Heart left ventricle (tissue), 16 donors: ENCODE measurements at places on chromosomes 6 and 20. TPM values are rescaled to one million over a fixed set of nuclear protein-coding genes. Genes with fewer than 3 reads are reported as not detected.

DNA sequence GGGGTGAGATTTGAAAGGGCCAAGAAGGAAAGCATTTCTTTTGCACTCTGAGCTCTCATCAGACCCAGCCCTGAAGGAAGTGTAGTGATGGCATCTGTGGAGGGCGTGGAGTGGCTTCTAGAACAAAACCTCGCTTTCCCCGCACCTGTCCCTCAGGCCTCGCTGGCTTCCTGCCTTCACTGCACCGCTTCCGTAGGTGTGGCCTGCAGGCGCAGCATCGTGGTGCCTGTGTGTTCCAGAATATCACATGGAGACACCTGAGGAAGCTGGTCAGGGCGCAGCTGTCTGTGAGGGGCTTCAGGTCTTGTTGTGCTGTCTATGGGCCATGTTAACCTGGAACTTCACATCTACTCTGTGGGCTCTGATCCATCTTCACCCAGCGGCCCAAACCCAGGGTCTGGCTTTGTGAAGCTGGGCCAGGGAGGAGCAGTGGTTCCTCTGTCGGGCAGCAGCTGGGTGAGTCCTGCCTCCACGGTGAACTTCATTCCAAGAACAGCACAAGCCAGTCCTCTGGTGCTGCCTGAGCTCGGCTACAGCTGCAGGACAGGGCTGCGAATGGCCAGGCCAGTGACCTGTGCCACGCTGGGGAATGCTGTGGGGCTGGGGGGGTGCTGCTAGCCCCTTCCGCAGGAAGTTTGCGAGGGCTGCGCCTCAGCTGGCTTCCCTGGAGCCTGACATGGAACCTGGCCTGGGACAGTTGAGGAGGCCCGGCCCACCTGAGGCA, 40.9 kb downstream of the DSTN start:
- no peak for DNase-seq

DNA sequence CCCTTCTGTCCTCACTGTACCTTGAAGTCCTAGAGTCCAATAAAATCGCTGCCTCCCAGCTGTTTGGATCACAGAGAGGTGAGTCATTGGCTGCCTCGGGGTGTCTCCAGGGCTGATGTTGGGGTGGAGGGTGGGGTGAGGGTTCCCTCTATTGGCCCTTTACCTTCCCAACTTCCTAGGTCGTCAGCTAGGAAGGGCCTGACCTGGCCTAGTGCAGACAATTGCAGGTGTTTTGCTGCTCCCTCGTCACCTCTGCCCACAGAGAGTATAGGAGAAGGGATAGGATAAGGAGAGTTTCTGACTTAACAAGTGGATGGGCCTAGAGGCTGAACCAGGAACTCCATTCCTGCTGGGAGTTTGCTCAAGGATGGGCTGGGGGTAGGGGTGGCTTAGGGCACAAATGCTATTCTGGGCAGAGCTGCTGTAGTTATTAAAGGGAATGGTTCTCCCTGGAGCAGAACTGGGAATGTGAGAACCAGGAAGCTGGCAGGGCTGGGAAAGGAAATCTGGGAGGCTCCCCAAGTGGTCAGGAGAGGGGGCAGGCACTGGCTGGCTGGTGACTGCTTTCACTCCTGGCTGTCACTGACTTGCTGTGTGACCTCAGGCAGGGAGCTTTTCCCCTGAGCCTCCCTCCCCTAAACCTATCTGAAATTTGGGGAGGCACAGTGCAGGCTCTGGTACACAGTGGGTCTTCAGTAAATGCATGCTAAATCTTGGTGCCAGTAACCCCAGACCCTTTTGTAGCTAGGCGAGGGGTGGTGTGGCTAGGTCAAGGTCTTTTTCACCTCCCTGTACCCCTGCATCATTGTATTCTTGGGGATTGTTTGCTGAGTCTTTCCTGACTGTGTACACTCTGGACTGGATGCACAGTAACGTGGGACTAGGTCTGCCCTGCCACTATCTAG, 1.5 kb downstream of the TP53INP2 start:
- DNase-seq: peak; percentile 63

DNA sequence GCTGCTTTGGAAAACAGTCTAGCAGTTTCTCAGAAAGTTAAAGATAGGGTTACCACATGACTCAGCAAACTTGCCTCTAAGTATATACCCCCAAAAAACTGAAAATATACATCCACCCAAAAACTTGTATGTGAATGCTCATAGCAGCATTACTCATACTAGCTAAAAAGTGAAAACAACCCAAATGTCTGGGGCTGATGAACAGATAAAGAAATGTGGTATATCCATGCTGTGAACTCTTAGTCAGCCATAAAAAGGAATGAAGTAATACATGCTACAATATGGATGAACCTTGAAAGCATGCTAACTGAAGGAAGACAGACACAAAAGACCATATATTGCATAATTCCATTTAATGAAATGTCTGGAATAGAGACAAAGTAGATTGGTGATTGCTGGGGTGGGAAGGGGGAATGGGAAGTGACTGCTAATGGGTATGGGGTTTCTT, 79.9 kb upstream of the GLP1R start:
- DNase-seq: no peak

DNA sequence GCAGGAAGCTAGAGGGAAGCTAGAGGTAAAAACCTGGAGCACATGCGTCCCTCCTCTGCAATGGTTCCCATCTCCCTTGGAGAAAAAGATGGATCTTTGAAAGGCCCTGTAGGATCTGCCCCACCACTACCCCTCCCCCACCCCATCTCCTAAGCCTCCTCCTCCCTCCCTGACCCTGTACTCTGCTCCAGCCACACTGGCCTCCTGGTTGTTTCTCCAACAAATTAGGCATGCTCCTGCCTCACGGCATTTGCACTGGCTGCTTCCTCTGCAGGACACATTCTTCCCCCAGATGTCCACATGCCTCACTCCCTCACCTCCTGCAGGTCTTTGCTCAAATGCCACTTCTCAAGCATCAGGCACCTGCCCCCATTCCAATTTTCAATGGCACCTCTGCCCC, 45.5 kb downstream of the UBE2V1 start:
- DNase-seq: peak; percentile 16

DNA sequence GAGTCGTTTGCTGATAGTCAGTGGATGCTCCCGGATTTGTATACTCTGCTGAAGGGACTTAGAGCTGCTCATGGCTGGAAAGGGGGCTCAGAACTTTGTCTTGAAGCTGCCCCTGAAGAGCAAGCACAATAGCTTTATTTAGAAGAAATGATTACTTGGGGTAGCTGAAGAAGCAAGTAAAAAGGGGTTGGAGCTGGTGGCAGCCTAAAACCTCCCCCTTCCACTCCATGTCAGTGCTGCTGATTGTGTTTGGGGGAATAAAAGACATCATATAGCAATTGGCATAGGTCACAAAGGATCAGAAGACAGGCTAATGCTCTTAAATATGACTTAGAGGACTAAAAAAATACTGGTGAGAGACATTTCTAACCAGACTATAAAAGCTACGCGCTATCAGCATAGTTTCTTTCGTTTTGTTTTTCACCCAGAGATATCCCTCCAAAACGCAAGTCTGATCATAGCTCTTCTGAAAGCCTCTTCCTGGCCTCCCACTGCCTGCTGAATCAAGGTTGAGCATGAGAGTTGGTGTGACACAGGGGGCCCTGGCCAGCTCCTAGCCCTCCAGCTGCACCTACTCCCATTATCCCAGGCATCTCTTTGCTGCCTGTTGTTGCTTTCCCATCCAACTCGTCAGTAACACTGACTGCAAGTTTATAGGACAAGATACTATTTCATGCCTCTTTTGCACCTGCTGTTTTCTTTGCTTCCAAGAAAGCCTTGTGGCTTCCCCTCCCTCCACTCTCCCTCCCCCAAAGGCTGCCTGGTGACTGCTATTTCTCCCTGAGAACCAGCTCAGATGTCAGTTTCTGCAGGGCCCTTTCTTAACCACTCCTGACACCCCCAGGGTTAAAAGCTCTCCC, 33.9 kb upstream of the SGK1 start:
- DNase-seq: no peak

DNA sequence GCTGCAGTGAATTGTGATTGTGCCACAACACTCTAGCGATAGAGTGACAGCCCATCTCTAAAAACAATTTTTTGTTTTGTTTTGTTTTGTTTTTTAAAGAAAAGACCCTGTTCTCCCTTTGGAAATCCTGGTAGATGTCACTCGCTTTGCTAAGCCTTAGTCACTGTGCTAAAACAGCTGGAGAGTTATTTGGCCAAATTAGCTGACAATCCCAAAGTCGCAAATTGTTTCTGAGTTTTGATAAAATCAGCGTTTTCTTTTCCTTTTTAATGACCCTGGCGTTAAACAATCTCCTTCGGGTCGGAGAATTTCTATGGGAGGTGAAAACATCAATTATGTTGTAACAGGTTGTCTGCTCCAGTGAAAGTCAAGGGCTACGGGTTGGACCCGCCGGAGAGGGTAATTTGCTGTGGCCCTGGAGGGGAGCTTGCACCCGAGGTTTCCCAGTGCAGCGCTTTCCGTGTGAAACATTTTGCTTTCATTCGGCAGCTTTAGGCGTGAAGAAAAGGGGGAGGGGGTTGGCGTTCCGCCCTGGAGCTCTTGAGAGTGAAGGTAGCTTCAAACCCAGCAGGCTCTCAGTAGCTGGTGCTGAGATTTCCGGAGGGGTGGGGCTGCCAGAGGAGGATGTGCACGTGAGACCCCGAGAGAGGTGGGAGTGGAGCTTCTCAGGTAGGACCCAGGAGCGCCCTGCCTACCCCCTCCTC, 296.6 kb downstream of the PHACTR1 start:
- DNase-seq: peak; percentile 39

DNA sequence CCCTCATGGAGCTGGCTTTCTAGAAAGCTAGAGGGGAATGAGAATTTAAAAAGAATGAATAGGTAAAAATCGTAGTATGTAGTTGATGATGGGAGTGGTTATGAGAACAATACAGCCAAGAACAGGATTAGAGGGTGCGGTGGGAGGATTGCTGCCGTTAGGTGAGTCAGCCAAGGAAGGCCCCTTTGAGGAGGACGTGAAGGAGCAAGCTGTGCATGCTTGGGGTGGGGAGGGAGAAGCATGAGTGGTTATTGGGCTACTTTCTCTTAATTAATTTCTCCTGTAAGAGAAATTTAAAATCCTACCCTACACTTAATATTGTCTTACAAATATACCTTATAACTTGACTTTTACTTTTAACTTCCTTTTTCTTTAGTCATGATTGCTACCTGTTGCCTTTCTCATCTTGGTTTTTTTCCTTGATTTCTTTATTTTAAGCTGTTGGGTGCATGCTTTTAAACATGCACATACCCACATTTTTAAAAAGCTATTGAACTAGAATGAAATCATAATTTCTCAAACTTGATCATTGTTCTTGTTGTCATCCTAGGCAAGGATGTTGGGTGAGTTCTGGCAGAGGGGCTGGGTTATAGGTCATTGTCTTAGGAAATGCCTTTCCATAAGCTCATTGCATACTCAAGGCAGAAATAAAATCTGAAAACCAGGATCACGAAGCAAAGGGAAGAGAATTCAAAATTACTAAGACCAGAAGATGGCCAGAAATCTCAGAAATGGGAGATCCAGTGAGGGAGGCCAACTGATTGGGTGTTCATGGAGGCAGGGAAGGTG, 114.5 kb downstream of the TCP11 start:
- DNase-seq: no peak

DNA sequence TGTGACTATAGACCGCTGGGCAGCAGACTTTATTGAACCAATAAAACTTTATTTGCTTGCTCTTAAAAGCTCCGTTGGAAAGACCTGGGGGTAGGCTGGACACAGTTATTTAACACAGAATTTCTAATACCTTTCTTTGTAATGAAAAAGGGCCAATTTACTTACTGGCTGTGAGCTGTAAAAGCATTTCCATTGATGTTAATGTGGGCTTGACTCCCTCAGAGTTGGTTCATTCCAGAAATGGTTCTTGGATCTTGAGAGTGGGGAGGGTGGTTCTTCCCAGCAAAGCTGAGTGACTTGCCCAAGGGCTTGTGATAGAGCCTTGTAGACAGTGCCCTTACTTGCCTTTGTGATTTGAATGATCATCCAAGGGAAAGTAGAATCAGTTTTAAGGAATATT, 100.6 kb downstream of the SOX4 start:
- DNase-seq: no peak

DNA sequence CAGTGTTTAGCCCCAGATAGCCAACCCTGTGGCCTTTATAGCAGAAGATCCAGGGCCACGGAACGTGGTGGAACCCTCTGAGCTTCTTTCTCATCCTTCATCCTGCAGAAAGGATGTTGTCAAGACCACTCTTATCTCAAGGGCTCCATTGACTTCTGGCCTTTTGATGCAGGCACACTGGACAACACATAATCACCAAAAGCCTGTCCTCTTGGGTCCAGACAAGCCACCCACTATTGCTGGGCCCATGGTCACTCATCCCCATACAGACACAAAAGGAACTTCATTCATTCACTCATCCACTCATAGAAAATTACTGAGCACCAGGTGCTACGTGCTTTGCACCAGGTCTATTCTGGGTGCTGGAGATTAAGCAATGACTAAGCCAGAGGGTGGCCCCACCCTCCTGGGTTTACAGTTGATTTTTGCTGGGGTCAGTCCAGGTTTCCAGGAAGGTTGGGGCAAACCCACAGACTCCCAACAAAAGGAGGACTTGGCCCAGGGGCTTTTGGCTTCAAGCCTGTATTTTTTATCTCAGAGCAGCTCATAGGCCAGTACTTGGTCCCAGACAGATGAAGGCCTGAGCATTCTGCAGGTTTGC, 2.4 kb downstream of the CST8 start:
- no peak for DNase-seq

GRCh38 chr20:51799401-51799860, 2.9 kb downstream of the SALL4 start:
- DNase-seq: no peak

DNA sequence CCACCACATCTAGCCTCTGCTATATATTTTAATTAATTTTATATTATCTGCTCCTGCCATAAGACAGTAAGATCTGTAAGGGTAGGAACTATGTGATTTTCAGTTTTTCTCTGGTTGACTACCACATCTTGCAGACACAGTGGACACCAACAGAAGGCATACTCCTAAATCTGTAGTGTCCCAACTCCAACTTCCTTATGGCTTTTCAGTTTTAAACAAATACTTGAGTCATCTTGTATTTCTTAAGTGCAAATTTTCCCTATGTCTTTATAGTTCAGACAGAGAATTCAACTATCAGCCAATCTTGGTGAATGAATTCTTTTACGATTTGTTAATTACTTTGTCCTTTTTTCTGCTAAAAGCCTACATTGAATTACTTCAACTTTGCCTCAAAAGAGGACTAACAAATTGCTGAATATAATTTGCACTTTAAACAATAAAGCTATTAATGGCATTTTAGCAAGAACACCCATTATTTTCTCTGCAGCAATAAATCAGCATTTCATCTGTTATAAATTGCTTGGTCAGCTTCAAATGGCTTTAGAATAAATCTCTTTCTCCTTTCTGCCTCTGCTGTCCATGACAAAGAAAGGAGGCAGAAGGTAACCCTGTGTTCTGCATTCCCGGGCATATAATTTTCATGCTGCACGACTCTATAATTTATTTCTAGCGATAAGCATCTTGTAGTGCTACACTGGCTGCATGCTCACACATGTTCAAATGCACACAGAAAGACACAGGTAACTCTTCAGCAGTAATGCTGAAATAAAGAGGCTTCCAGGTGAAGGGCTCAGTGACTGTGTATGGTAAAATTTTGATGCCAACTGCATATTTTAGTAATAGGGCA, 144.8 kb downstream of the BACH2 start:
- no peak for DNase-seq

GRCh38 chr6:31559958-31560696, 12.0 kb upstream of the LTA start:
- DNase-seq: peak; percentile 74

GRCh38 chr6:141552463-141552862, 580.3 kb upstream of the GJE1 start:
- DNase-seq: no peak

RNF182 gene
- not detected for total RNA-seq

PLG gene
- not detected for total RNA-seq

BMP5 gene
- total RNA-seq: 2.3 TPM
